ENCODE measurements at places on chromosomes 3 and 15. TPM values are rescaled to one million over a fixed set of nuclear protein-coding genes. Genes with fewer than 3 reads are reported as not detected.
A peak's percentile ranks its signal among the peaks of the same experiment; 100 is the strongest.

- DNase-seq, result no peak
Measured at GRCh38 chr3:100437721-100438622, 36.6 kb downstream of the LNP1 start.

DNA sequence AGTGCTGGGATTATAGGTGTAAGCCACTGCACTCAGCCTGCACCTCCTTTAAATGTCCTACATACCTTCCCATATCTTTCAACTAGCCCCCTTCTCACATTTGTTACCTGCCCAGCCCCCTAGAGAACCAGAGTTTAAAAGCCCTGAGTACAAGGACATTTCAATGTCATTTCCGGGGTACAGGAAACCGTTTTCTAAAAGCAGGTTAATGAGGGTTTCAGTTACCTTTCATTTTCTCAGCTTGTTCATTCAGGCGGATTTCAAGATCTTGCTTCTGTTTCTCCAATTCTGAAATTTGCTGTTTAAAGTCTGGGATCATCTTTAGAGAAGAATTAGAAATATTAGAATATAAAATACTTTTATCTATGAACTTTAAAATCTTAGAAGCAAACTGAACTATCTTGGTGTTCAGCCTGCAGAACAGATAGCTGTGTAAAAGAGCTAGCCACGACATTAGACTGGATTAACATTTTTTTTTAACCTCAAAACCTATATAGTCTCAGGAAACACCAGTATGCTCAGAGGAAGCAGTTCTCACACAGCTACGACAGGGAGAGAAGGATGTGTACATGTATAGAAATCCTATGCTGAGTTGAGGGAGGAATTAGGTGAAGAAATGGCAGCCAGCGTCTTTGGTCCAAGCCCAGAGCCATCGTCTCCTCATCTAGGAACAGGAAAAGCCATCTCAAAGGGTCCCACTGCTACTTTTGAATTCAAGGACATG, 29.9 kb upstream of the GNB5 start:
- DNase-seq, result no peak

- DNase-seq, result no peak
Measured at GRCh38 chr3:147773116-147773630, 364.0 kb downstream of the ZIC1 start.

TM6SF1 gene
- total RNA-seq, result 0.38 TPM

SOX14 gene
- total RNA-seq, result not detected

TTC23 gene
- total RNA-seq, result 31.9 TPM

- no peak for DNase-seq
Measured at GRCh38 chr3:11574981-11575669, 68.6 kb downstream of the VGLL4 start.

GOLGA6D gene
- total RNA-seq, result not detected

GRCh38 chr15:61811952-61812351, 248.3 kb downstream of the VPS13C start:
- no peak for DNase-seq

NEO1 gene
- total RNA-seq, result 28.3 TPM

GRCh38 chr15:73941871-73942635, 15.8 kb downstream of the LOXL1 start:
- DNase-seq, result no peak

GRCh38 chr15:87557881-87558280, 698.7 kb downstream of the NTRK3 start:
- DNase-seq, result no peak

- DNase-seq, result no peak
Measured at GRCh38 chr3:187266691-187267090, 24.8 kb downstream of the MASP1 start.

GRCh38 chr15:101201411-101202174, 50.3 kb downstream of the CHSY1 start:
- peak; percentile 93 for DNase-seq

ALG1L2 gene
- total RNA-seq, result not detected

FEZF2 gene
- not detected for total RNA-seq

FBXO40 gene
- not detected for total RNA-seq

SMCO1 gene
- not detected for total RNA-seq

ATP13A4 gene
- not detected for total RNA-seq

GRCh38 chr3:60076331-60076730, 1026.5 kb upstream of the CFAP20DC start:
- DNase-seq, result no peak

DGKG gene
- 0.97 TPM for total RNA-seq

SEMA3B gene
- total RNA-seq, result 2.6 TPM

DNA sequence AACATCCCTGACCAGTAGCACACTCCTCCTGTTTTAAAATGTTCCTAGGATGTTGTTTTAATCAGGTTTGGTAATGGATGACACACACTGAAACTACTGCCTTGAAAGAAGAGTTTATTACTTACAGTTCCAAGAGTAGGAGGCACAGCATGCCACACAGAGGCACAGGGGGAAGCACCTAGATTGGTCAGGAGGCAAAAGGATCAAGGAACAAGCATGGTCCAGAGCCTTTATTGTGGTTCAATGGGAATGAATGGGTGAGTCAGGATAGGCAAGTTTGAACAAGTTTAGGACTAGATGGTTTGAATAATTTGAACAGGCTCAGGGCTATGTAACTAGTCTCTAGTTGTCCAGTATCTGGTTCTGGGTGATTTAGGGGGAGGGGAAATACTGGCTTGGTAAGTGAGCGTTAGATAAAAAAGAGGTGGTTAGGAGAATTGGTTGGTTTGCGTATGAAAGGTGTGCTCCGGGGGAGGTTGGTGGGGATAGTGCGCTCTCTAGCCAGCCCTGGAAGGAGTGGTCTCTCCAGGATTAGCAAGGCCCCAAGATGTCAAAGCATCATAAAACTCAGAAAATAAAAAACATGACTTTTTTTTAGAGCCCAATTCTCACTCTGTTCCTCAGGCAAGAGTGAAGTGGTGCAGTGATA, 35.1 kb downstream of the TMOD3 start:
- no peak for DNase-seq

QTRT2 gene
- 22.7 TPM for total RNA-seq

- DNase-seq, result no peak
Measured at GRCh38 chr3:19346759-19347158, 198.4 kb downstream of the KCNH8 start.

CFAP91 gene
- total RNA-seq, result 0.34 TPM

SEMA5B gene
- not detected for total RNA-seq

DNA sequence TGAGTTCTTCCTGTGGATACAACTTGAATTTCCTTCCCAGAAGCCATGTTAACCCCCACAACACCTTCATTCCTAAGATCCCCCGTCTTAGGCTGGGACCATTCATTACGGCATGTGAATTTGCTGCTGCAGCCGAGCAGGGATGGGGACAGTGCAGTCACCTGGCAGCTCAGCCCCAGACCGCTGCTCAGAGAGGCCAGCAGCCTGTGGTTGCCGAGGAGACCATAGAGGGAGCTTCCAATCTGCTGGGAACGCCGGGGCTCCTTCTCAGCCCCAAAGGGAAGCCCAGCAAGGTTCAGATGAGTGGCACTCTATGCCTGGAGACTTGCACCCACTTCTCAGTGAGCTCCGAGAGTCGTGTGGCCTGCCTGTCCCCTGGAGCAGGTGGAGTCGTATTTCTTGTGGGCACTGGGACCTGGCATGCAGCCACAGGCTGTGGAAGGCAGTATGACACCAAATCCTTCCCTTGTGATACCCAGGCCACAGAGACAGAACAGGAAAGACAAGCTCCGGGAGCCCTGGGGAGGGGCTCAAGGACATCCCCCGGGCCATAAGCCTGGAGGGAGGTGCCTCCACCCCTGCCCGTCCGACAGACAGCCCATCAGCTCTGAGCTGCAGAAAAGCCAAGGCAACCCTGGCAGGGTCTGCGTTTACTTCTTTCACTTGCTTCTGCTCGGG, 167.3 kb downstream of the FAM43A start:
- no peak for DNase-seq

- peak; percentile 47 for DNase-seq
Measured at GRCh38 chr3:195001961-195002861, 268.7 kb downstream of the XXYLT1 start.

DNA sequence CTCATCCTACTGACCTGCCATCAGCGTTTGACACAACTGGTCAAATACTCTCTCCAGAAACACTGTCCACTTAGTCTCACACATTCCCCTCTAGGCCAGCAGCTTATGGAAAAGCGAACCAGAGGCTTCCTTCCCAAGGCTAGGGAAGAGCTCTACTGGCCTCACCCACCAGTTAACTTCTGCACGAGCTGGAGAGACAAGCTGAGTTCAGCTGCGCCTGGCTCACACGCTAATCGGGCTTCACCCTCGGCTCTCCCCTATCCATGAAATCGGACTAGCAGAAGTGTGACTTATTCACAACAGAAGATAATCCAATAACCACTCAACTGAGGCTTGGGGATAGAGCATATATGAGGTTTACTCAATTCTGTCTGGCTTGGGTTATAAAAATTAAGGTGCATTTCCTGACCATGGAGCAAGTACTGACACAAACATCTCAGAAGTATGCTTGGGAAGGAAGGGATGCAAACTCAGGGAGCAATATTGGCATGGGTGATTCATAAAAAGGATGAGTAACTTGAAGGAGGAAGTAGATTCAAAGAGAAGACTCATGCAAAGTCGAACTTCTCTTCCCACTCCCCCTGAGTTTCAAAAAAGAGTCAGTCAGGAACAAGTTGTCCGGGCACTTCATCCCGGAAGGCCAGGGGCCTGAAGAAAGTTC, 73.1 kb downstream of the XXYLT1 start:
- peak; percentile 36 for DNase-seq

DNA sequence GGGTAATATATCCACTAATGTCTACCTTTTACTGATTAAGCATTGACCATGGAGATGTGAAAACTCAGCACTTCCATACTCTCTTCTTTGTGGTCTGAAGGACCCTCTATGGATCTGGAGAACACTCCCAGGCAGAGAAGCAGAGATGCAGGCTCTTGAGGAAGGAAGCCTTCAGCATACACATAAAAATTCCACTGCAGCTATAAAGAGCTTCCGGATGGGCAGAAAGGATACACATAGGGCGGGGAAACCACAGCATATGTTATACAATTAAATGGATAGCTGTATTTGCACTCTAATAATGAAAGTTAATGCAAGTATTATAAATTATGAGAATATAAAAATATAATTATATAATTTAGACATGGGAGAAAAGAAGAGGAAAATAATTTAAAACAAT, 1258.2 kb upstream of the ALCAM start:
- DNase-seq, result no peak

GRCh38 chr3:119594066-119594465, 3.6 kb upstream of the PLA1A start:
- no peak for DNase-seq

GRCh38 chr15:62783303-62783957, 259.1 kb upstream of the TPM1 start:
- peak; percentile 70 for DNase-seq

DNA sequence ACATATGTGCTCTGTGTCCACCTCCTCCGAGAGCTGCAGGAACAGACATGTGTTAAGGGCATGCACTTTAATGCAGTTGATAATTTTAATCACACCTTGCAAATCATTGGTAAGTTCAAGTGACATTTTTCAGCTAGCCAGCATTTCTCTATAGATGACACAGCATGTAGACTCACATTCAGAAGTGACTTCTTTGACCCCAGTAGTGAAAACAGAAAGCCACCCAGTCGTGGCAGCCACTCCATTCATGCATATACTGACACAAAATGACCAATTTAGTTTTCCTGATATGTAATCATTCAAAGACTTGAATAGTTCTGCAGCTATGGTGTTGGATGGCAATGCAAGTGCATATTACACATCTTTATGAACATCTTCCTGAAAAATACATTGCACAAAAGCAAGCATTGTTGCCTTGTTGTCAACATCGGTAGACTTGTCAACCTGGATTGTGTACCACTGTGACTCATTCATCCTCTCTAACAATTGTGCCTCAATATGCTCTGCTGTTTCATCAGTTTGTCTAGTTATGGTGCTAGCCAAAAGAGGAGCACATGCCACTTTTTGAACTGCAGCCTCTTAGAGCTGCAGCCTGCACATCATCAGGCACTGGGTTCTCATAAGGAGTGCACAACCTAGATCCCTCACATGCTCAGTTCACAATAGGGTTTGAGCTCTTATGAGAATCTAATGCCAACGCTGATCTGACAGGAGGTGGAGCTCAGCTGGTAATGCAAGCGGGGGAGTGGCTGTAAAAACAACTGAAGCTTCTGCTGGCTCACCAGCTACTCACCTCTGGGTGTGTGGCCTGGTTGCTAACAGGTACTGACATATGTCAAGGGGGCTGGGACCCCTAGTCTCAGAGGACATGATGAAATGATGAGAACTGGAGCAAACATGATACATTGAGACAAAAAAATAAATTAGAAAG, 622.0 kb downstream of the PYDC2 start:
- no peak for DNase-seq

GRCh38 chr3:176632925-176633324, 564.4 kb downstream of the TBL1XR1 start:
- DNase-seq, result no peak

DNA sequence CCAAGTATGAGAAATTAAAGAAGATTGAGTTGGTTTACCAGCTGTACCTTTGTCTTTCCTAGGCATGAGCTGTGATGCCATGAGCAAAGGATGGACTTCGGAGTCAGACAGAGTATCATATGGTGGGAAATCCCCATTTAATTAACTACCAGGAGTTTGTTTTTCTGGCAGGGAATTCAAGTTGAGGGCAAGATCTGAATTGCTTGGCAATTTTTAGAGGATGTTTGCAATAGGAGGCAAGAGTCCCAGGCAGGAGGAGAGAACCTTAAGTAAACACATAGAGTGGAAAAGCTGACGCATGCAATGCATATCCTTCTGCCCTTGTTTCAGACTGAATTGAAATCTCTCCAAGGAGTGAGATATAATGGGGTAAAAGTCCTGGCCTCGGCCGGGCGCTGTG, 569.7 kb upstream of the MDFIC2 start:
- peak; percentile 19 for DNase-seq

GRCh38 chr3:156489462-156489911, 65.4 kb downstream of the SSR3 start:
- no peak for DNase-seq

DNA sequence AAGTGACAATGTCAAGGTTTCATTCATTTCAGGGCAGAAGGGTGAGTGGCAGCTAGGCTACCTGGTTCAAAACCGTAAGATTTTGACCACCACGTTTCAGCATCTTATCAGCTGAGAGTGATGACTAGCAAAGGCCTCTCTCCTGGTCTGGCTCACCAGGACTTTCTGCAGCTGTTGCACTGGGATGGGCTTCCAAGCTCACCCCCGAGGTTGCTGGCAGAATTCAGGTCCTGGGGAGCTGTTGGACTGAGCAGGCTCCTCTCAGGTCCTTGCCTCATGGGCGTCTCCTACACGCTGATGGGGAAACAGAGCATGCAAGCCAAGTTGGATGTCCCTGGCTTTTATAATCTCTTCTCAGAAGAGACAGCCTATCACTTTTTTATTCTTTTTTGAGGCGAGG, 88.8 kb upstream of the RNU6-1 start:
- no peak for DNase-seq

LRRC31 gene
- total RNA-seq, result not detected

GRCh38 chr15:68732451-68732850, 88.2 kb downstream of the ANP32A start:
- DNase-seq, result no peak

CLDN18 gene
- total RNA-seq, result not detected

- DNase-seq, result peak; percentile 75
Measured at GRCh38 chr15:98609144-98609852, 39.0 kb upstream of the IGF1R start.

All from SJSA1 (cell line).